NCI-H2081 treated with DMSO at 0.1 percent for 48 hours (cell line): ENCODE measurements at places on chromosomes 3 and 15.

DNA sequence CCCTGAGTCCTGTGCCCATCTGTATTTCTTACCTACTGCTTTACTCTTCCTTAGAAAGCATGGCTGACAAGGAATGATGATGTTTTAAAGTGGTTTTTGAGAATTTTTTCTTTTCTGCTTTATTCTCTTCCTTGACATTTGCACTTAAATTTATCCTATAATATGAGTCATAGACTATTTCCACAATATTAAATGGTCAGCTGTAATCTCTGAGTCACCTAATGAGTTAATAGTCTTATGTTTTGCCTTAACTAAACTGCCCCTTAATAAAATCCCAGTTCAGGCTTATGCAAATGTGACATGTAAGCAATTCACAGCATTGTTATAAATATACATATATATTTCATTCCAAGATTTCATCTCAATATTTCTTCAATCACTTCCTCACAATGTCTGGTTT, 23.8 kb downstream of the MEIS2 start:
- DNase-seq: no peak

DNA sequence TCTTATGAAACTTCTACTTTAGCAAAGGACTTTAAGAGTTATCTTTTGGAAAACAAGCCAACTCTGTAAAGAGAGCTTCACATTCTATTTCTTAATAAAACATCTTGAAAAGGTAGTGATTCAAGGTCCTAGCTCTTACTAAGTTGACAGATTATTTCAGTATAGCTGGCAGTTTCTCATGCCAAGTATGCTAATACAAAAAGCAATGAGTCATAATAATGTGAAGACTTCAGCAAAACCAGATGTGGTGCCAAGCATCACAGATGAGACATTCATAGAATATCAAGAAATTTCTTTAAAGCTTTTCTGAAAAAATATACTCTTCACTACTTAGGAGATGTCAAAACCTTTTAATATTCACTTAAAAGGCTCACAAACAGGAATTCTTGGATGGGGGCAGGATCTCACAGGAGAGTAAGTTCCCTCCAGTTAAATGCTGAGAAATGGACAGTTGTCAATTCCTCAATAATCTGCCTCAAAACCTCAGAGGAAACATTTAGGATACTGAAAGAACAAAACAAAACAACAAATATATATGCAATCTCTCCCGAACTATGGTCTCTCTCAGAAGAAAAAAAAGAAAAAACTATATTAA, 45.6 kb downstream of the DCBLD2 start:
- DNase-seq: no peak

DNA sequence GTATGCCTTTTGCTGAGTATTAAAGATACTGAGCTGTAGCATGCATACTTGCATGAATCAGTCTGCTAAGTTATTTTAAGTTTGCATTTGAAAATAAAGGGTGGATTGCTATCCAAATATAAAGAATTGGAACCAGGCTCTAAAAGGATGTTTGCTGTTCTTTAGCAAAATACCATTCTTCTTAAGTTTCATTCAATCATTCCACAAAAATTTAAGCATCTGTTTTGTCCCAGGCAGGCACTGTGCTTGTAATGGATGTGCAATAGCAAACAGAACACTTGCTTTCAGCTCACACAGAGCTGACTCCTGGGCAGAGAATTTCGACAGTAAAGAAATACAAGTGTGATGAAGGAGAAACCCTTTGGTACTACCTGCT, 151.1 kb downstream of the PGPEP1L start:
- no peak for DNase-seq

- no peak for DNase-seq
Measured at GRCh38 chr3:173538410-173538809, 140.9 kb downstream of the NLGN1 start.

GRCh38 chr3:133230195-133230594, 169.7 kb upstream of the BFSP2 start:
- DNase-seq: no peak

DNA sequence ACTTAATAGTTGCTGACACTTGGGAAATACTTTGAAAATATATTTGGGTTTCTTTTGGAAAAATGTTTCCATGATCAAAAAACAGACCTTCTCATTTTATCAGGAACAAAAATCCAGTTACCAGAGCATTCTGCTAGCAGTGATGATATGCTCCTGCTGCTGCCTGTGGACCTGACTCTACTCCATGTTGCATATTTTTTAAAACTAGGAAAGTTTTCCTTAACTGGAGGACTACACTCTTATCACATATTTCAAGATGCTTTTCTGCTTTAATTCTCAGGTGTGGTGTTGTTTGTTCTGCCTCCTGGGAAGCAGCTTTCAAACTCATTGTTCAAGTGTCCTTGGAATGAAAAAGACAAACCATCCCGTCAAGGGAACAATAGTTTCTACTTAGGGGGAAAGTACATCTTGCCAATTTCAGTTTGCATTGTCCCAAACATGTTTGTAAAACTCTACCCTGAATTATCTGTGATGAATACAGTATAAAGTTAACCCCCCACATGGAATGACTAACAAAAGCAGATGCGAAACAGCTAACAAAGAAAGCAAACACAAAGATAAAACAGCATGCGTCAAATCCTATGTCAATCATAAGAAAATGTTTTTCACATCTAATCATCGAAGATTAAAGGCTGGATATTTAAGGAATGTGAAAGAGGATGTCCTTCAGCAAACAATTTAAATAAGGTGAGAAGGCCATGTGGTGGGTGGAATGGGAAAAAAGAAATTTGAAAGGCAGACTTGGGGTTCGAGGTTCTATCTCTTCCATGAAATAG, 40.1 kb upstream of the PSMD6 start:
- DNase-seq: no peak

GRCh38 chr15:36175186-36175740, 404.2 kb upstream of the CDIN1 start:
- DNase-seq: no peak

DNA sequence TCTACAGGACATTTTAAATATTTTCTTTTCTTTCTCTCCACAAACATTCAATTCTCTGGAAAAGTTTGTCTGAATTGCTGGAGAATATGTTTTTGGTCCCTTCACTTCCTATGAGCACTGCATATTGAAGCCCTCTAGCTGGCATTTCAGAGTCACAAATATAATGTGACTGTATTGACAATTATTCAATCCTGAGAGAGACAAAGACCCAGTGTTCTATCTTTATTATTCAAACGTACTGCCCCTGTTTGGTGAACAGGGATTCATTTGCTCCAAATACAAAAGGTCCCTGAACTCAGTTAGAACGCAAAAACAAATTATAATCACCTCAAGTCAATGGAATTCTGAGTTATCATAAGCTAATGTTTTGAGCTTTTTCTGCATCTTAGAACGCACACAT, 173.1 kb upstream of the CDIN1 start:
- DNase-seq: no peak

DNA sequence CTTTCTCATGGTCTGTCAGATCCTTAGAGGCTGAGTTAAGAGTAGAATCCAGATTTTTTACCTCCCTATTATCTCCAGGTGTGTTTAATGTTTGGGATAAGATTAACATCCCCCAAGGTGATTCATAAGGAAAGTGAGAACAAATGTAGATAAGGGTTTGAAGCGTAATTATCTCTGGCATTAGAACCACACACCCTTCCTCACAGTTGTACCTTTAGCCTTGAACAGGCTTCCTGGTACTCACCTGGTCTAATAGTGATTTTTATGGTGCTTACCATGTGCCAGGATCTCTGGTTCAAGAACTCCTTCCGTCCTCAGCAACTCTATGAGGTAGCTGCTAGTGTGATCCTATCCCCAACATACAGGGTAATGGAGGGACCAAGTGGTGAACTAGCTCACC, 27.7 kb downstream of the SEMA6D start:
- no peak for DNase-seq
